Motor neuron (in vitro differentiated cells): ENCODE measurements at places on chromosomes 5 and 9.

GRCh38 chr9:38371495-38371894 is 21.0 kb upstream of the ALDH1B1 start:
- ATAC-seq, result peak; percentile 42

GRCh38 chr5:87399720-87400119 is 13.0 kb downstream of the CCNH start:
- ATAC-seq, result no peak

GRCh38 chr9:98556511-98556910 is 152.2 kb downstream of the GABBR2 start:
- ATAC-seq, result no peak

DNA sequence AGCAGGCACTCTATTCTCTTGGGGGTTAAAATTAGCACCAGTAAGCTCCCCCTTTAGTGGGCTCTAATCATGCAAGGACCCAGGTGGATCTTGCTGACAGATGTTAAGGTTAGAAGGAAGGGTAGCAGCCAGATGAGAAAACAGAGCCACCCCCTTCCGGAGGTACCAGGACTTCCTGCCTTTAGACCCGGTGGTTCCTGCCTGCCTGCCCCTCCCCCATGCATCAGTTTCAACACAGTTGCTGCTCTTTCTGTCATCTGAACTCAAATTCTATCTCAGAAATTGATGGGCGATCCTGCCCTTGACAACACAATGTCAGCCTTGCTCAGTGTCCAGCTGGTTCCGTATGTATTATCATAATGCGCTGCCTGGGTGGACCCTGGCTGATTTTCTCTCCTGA is 287.3 kb downstream of the EBF1 start:
- peak; percentile 30 for ATAC-seq

DNA sequence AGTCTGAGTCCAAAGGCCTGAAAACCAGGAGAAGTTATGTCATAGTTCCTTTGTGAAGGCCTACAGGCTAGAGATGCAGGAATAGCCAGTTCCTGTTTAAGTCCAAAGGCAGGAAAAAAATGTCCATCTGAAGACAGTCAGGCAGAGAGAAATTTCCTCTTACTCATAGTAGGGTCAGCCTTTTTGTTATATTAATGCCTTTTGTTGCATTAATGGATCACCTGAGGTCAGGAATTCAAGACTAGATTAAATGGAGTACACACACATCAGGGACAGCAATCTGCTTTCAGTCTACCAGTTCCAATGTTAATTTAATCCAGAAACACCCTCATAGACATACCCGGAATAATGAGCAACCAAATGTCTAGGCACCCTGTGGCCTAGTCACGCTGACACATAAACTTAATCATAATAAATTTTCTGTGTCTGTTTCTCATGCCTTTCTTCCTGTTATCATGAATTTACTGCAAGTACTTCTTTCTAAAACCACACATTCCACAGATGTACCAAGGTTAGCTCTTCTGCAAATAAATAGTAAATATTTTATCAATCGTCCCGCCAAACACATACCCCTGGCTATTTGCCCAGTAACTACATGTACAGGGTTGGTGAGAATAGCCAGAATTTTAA is 703.9 kb downstream of the EFNA5 start:
- ATAC-seq, result no peak

DNA sequence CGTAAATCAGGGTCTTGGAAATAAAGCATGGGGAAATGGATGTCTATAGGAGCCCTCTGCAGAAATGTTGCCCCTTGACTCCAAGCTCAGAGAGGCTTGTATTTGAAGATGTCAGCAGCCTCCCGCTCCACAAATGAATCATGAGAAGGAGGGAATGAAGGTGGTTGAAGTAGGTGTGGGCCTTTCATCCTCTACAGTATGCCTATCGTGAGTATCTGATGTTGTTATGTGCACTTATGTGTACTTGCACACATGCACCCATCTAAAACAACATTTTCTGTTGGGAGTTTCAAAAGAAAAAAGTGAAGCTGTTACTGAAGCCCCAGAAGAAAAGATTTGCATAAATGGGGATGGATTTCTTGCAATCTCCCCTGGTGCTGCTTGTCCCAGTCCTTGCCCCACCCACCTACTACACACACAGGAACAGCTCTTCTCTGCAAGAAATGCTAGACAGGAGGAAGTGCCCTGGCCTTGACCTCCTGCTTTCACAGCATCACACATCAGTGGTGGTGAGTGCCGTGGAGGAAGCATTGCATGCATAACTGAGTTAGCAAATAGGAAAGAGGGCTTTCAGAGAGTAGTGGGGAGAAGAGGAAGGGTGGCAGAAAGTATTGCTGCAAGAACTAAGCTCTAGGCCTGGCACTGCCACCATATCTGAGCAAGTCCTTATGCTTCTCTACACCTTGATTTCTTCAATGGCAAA is 156.1 kb downstream of the SNX18 start:
- ATAC-seq, result no peak

DNA sequence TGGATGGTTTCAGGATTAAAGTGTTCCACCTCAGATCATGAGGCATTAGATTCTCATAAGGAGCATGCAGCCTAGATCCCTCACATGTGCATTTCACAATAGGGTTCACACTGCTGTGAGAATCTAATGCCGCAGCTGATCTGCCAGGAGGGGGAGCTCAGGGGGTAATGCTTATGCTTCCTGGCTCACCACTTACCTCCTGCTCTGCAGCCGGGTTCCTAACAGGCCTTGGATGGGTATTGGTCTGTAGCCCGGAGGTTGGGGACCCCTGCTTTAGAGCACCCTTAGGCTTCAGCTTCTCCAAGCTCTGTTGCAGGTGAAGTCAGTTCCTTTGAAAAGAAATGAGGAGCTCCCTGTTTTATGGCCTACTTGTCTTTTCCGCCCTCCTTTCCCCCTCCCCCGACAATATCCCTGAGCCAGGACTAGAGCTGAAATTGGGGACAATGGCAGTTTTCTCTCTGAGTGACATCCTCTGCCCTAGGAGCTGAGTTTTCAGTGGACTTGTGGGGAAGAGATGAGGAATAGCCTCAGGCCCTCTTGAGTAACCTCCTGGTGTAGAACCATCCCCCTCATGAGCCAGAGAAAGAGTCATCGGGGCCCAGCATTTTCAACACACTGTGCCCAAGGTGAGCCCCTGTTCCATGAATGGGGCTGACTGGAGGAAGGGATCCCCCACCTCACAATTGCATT is 16.2 kb upstream of the MAT2B start:
- ATAC-seq, result peak; percentile 23

- ATAC-seq, result no peak
Measured at GRCh38 chr9:100913257-100913656, 115.3 kb upstream of the PLPPR1 start.

DNA sequence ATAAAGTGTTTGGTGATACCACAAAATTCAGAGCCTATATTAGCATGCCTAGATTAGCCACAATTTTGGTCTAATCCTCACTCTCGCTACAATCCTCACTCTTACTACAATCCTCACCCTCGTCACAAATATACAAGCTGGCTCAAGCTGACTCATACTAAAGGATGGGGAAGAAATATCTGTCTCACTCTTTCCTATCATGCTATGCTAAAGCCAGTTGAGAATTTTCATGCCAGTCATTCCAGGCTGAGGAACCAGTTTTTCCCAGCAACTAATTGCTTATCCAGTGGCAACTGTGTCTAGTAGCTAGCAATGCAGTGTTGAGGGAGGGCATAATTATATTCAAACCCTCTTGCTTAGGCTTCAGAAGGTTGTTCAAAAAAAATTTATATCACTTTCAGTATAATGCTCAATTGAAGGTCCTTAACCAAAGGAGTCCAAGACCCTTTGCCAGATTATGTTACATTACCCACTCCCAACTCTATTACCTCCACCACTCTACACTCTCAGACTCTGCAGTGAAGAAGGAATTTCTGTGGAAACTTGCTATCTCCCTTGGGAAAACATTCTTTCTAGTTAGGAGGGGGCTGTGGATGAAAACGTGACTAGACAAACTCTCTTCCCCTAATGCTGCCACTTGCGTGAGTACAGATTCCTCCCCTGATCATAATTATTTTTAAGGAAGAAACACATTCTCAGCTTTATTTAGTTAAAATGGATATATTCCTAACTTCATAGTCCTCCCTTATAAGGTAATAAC is 810.3 kb upstream of the ACO1 start:
- no peak for ATAC-seq

- no peak for ATAC-seq
Measured at GRCh38 chr5:33079548-33079947, 361.2 kb upstream of the TARS1 start.

DNA sequence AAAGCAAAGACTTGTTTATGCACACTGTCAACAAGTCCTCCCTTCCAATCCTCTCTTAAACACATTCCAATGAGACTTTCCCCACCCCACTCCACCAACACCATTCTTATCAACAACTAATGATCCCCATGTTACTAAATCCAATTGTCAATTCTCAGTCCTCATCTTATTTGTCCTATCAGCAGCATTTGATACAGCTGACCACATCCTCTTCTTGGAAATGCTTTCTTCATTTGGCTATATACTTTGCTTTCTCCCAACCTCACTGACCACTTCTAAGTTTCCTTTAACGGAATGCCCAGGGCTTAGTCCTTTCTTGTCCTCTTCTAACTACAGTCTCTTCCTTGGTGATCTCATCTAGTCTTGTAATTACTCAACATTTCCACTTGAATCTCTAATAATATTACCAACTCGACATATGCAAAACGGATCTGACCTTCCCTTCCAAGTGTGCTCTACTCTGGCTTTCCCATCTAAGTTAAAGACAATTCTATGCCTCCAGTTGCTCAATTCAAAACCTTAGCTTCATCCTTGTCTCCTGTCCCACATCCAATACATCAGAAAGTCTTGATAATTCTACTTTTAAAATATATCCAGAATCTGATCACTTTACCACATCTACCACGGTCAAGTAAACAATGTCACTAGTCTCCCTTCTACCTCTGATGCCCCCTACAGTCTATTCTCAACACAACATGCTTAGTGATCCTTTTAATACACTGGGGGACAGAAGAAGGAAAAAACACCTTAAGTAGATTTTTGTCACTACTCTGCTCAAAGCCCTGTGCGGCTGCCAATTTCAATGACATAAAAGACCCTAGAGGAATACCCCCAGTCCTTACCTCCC is 25.5 kb downstream of the AGTPBP1 start:
- no peak for ATAC-seq

DNA sequence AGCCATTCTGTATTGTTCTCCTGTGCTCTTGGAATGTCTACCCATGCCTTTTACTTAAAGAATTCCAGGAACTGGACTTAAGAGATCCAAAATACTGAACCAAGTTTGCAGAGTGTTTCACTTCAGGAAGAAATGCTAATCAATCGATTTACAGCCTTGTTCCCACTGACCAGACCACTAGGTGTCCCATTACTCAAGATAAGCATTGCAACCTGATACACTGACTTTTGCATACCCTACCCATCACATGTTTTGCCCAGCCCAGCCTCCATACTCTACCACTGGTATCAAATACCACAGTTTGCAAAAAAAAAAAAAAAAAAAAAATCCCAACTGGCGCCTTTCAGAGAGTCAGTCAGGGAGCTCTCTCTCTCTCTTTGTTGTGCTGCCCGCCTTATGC is 550.8 kb downstream of the CDH9 start:
- ATAC-seq, result no peak

- no peak for ATAC-seq
Measured at GRCh38 chr5:55865831-55866230, 14.7 kb downstream of the IL31RA start.

- ATAC-seq, result no peak
Measured at GRCh38 chr5:158618256-158618655, 481.5 kb downstream of the EBF1 start.

- no peak for ATAC-seq
Measured at GRCh38 chr9:74533253-74533652, 36.1 kb downstream of the RORB start.

- no peak for ATAC-seq
Measured at GRCh38 chr9:115442054-115442453, 324.1 kb upstream of the TNC start.

- no peak for ATAC-seq
Measured at GRCh38 chr9:82202808-82203207, 214.2 kb downstream of the SPATA31D1 start.

- no peak for ATAC-seq
Measured at GRCh38 chr5:91109634-91110033, 273.5 kb downstream of the ARRDC3 start.

DNA sequence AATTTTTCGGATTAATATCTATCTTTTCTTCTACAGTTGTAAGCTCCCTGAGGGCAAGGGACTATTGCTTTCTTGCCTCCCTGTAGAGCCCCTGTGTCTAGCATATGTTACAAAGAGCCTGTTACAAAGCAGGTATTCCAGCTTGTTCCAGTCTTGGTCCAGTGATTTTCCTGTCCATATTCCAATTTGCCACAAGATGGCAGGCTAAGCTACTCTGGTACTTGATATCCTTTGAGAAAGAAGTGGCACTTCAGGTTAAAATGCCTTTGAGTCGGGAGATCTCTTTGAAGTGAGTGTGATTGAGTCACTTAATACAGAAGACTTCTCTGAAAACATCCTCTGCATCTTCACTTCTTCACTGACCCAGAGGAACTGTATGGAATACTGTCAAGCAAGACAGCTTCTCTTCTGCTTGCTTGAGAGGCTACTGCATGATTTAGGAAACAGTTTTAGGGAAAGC is 24.5 kb downstream of the CAVIN4 start:
- ATAC-seq, result peak; percentile 14

GRCh38 chr5:154794525-154795234 is 39.5 kb downstream of the LARP1 start:
- ATAC-seq, result no peak

- no peak for ATAC-seq
Measured at GRCh38 chr5:171525085-171525484, 105.6 kb downstream of the FGF18 start.
